Caco-2 (cell line): ENCODE measurements at places on chromosomes 5 and 9. TPM values are rescaled to one million over a fixed set of nuclear protein-coding genes. Genes with fewer than 3 reads are reported as not detected.
A peak's percentile ranks its signal among the peaks of the same experiment; 100 is the strongest.

DNA sequence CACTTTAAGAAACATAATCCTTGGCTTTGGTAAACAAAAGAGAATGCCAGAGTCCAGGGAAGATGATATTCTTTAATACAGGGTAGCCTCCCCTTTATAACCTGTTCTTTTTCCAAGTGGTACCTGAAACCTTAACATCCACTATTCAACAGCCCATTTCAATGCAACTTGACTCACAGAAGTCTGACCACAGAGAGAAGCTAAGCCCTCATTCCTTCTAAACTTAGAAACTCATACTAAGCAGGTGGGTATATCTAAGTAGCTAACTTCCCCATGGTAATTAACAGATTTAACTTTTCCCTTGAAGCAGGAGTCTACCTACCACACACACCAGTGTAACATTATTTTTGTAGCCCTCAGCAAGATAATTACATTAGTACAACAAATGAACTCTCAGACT is 91.9 kb downstream of the CEMIP2 start:
- H3K27ac ChIP-seq: no peak overlapping the region
- no peak for DNase-seq
- no peaks in the 10 kb centered on the region for H3K36me3 ChIP-seq
- H3K4me3 ChIP-seq: no peak overlapping the region

GRCh38 chr5:103391659-103392058 is 133.1 kb downstream of the MACIR start:
- H3K4me3 ChIP-seq: no peak overlapping the region
- H3K36me3 ChIP-seq: no peaks in the 10 kb centered on the region
- DNase-seq: no peak
- no peaks in the 10 kb centered on the region for H3K27me3 ChIP-seq
- no peaks in the 10 kb centered on the region for H3K4me1 ChIP-seq

GRCh38 chr9:126860077-126860756 is at the start of gene ZBTB34:
Gene ZBTB34, plus strand, starts transcription at chr9:126860639. Its CDS starts 18,761 bp downstream, at chr9:126879400.
- peak; percentile 85 for DNase-seq
- H3K4me1 ChIP-seq: no peaks in the 10 kb centered on the region; the same call in 1 of the 2 replicates
- H3K36me3 ChIP-seq: no peaks in the 10 kb centered on the region
- H3K27ac ChIP-seq: peak within 1 kb of the TSS; percentile 75

- H3K27me3 ChIP-seq: no peaks in the 10 kb centered on the region
- no peaks in the 10 kb centered on the region; the same call in 1 of the 2 replicates for H3K36me3 ChIP-seq
- no peak overlapping the region for H3K27ac ChIP-seq
- no peak overlapping the region for H3K4me3 ChIP-seq
- peaks cover 14% of the 10 kb centered on the region for H3K4me1 ChIP-seq
Observed at GRCh38 chr5:143084407-143084806, 314.2 kb downstream of the ARHGAP26 start.

DNA sequence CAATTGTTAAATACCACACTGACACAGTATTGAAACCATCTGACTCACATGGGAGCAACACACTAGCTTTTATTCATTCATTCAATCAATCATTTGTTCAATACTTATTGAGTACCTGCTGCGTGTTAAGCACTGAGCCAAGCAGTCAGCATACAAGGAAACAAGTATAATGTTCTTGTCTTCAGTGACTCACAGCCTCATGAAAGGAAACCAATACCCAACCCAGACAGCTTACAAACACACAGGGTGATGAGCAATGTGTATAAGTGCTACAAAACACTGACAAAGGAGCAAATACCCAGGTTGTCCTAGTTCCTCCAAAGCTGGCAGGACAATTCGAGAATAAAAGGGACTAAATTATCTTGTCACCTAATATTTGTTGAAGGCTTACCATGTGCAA is 67.6 kb upstream of the RASEF start:
- H3K4me3 ChIP-seq: no peak overlapping the region
- H3K36me3 ChIP-seq: no peaks in the 10 kb centered on the region
- no peaks in the 10 kb centered on the region for H3K4me1 ChIP-seq

- no peak overlapping the region for H3K4me3 ChIP-seq
- no peaks in the 10 kb centered on the region for H3K27me3 ChIP-seq
- no peak for DNase-seq
- no peak overlapping the region for H3K27ac ChIP-seq
- no peaks in the 10 kb centered on the region for H3K36me3 ChIP-seq
- H3K4me1 ChIP-seq: no peaks in the 10 kb centered on the region
Observed at GRCh38 chr5:11857391-11857790, 46.9 kb downstream of the CTNND2 start.

DNA sequence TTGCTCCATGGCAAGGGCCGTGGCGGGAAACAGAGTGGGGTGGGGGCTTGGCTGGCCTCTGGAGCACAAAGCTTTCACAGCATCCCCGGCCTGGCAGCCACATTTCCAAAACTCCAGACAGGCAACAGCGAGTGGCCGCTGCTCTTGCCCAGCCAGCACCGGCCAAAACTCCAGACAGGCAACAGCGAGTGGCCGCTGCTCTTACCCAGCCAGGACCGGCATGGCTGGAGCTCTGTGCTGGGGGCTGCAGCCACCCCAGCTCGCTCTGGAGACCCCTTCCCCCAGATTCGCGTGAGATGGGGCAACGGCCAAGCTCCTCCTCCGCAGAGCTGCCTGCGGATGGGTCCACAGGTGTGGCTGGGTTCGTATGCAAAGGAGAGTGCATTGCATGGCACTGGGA is 98.5 kb downstream of the COL5A1 start:
- no peak for DNase-seq
- no peak overlapping the region for H3K27ac ChIP-seq
- no peaks in the 10 kb centered on the region for H3K36me3 ChIP-seq
- no peaks in the 10 kb centered on the region for H3K4me1 ChIP-seq
- H3K4me3 ChIP-seq: no peak overlapping the region

DNA sequence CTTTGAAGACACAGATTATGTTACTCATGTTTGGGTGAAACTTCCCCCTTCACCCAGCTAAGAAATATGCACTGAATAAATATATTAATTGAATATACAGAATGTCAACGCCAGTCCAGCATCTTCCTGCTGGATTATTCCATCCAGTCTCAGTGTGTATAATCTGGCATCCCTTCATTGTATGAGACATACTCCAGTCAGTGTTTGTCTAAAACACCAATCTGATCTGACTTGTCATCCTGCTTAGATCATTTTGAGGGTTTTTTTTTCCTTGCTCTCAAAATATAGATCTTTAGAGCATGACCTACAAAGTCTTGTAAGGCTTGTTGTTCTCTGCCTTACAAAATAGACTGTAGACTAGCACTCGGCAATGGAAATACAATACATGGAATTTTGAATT is 195.1 kb downstream of the SMARCA2 start:
- no peak overlapping the region for H3K4me3 ChIP-seq
- H3K36me3 ChIP-seq: no peaks in the 10 kb centered on the region
- no peak for DNase-seq
- H3K4me1 ChIP-seq: no peaks in the 10 kb centered on the region
- no peaks in the 10 kb centered on the region for H3K27me3 ChIP-seq
- H3K27ac ChIP-seq: no peak overlapping the region

- no peak for DNase-seq
- H3K27me3 ChIP-seq: no peaks in the 10 kb centered on the region
- H3K36me3 ChIP-seq: no peaks in the 10 kb centered on the region
- H3K4me1 ChIP-seq: peaks cover 6% of the 10 kb centered on the region; the same call in 1 of the 2 replicates
Observed at GRCh38 chr9:116978155-116978554, 291.1 kb downstream of the TRIM32 start.

DNA sequence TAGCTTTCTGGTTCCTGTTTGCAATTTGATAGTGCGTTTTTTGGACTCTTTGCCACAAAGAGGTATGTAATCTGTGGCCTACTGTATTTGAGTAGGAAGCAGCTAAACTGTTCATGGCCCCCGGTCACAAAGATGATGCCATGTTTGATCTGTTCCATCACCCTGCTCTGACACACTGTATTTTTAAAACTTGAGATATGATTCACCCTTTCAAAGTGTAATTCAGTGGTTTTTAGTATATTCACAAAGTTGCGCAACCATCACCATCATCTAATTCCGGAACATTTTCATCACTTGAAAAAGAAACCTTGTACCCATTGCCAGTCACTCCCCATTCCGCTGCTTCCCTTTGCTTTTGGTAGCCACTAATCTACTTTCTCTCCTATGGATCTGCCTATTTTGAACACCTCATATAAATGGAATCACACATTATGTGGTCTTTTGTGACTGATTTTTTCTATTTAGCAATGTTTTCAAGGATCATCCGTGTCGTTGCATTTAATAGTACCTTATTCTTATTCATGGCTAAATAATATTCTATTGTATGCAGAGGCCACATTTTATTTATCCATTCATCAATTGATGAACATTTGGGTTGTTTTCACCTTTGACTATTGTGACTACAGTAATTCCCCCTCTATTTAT is 141.6 kb downstream of the NR3C1 start:
- DNase-seq: no peak
- no peak overlapping the region for H3K4me3 ChIP-seq
- no peaks in the 10 kb centered on the region; the same call in 1 of the 2 replicates for H3K4me1 ChIP-seq
- H3K27ac ChIP-seq: no peak overlapping the region
- no peaks in the 10 kb centered on the region for H3K36me3 ChIP-seq
- no peaks in the 10 kb centered on the region for H3K27me3 ChIP-seq

GRCh38 chr5:10585518-10585915 is 21.6 kb downstream of the ANKRD33B start:
- H3K4me1 ChIP-seq: peaks cover 3% of the 10 kb centered on the region; the same call in 1 of the 2 replicates
- no peak for DNase-seq
- H3K36me3 ChIP-seq: no peaks in the 10 kb centered on the region
- no peaks in the 10 kb centered on the region for H3K27me3 ChIP-seq

GRCh38 chr5:60507687-60508086 is 192.3 kb downstream of the DEPDC1B start:
- H3K36me3 ChIP-seq: no peaks in the 10 kb centered on the region
- H3K27ac ChIP-seq: no peak overlapping the region
- no peaks in the 10 kb centered on the region for H3K27me3 ChIP-seq
- H3K4me1 ChIP-seq: peaks cover 16% of the 10 kb centered on the region; the same call in 1 of the 2 replicates
- H3K4me3 ChIP-seq: no peak overlapping the region

GRCh38 chr9:16623989-16624743 is 246.3 kb downstream of the BNC2 start:
- no peaks in the 10 kb centered on the region for H3K4me1 ChIP-seq
- no peak for DNase-seq
- H3K27ac ChIP-seq: no peak overlapping the region
- no peak overlapping the region for H3K4me3 ChIP-seq

DNA sequence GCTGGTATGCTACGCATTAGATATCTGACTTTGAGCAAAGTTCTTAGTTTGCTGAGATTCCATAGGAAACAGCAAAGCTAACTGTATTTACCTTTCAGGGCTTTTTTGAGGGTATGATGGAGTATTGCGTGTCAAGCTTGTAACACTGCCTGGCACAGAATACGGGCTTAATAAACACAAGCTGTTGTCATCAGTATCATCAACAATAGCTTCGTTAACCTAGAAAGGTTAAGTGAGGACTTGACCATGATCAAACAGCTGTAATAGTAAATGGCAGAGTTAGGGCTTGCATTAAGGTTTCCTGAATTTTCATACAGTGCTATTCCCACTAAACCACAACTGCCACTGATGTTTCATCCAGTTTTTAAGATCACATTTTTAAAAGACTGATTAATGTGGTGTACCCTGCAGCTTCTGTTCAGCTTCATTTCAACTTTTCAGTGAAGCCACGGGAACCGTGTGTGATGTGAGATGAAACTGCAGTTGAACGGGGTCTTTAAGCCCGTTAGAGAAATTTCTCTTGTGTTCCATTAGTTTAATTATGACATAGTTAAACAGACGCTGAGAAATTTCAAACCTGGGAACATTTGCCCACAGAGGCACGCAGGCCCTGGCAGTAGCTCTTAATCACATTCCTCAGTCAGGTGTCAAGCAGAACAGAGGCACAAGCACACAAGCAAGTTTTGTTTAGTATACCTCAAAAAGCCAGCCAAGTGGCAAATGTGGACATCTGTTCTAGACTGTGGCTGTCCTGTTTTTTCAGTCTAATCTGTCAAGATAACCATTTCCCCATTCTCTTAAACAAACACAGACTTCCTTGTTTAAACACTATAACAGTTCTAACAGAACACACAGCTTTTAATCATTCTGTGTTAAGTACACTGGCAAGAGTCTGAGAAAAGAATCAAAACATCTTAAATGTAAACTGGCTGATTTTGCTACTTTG is 147.1 kb downstream of the ZNF608 start:
- no peak overlapping the region for H3K27ac ChIP-seq
- no peaks in the 10 kb centered on the region for H3K27me3 ChIP-seq
- H3K36me3 ChIP-seq: no peaks in the 10 kb centered on the region
- DNase-seq: peak; percentile 55
- H3K4me1 ChIP-seq: peaks cover 29% of the 10 kb centered on the region

- no peak overlapping the region for H3K27ac ChIP-seq
- no peak for DNase-seq
- H3K4me3 ChIP-seq: no peak overlapping the region
- H3K36me3 ChIP-seq: no peaks in the 10 kb centered on the region
- H3K27me3 ChIP-seq: no peaks in the 10 kb centered on the region
Observed at GRCh38 chr5:81830596-81830995, 79.7 kb upstream of the SSBP2 start.

The MAMDC4 gene
- 8.8 and 10.8 TPM in 2 replicates for total RNA-seq

The ZFP2 gene
- 0.29 and 0.35 TPM in 2 replicates for total RNA-seq

The STPG3 gene
- not detected in 2 replicates for total RNA-seq

The PRDM12 gene
- 0.32 and 0.34 TPM in 2 replicates for total RNA-seq

The TYRP1 gene
- total RNA-seq: not detected in 2 replicates

The ANKDD1B gene
- 0.63 and 0.88 TPM in 2 replicates for total RNA-seq

The SMARCA2 gene
- 7.9 and 13.5 TPM in 2 replicates for total RNA-seq

The PPIC gene
- total RNA-seq: 46.7 and 50.6 TPM in 2 replicates

The CNTFR gene
- total RNA-seq: 0.26 and 0.39 TPM in 2 replicates

The POLR3G gene
- total RNA-seq: 4.5 and 5.4 TPM in 2 replicates

The IRX1 gene
- total RNA-seq: not detected in 2 replicates
